ENCODE measurements at places on chromosomes 4 and X.

GRCh38 chrX:119655125-119655524, 37.8 kb downstream of the SEPTIN6 start:
- H3K27me3 ChIP-seq, result peaks cover 14% of the 10 kb centered on the region
- H3K36me3 ChIP-seq, result no peaks in the 10 kb centered on the region
- H3K4me3 ChIP-seq, result no peak overlapping the region
- H3K4me1 ChIP-seq, result no peaks in the 10 kb centered on the region

DNA sequence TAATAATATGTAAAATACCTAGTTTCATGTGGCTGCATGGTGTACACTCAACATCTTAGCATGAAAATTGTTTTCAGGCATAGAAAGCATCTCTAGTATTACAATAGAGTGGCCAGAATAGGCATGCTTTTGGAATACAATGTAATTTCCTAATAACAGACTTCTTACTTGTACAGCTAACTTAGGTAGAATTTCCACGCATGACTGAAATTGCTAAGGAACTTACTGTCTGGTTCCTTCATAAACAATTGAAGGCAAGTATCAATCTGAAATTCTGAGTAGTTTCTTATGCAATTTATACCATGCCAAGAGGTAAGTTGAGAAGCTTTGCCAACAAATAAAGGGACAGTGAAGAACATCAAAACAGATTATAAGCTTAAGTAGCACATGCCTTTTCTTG, 26.7 kb downstream of the SULT1E1 start:
- H3K4me3 ChIP-seq, result no peak overlapping the region
- no peak for DNase-seq
- no peaks in the 10 kb centered on the region for H3K27me3 ChIP-seq
- peaks cover 8% of the 10 kb centered on the region for H3K36me3 ChIP-seq
- no peak overlapping the region for H3K27ac ChIP-seq

DNA sequence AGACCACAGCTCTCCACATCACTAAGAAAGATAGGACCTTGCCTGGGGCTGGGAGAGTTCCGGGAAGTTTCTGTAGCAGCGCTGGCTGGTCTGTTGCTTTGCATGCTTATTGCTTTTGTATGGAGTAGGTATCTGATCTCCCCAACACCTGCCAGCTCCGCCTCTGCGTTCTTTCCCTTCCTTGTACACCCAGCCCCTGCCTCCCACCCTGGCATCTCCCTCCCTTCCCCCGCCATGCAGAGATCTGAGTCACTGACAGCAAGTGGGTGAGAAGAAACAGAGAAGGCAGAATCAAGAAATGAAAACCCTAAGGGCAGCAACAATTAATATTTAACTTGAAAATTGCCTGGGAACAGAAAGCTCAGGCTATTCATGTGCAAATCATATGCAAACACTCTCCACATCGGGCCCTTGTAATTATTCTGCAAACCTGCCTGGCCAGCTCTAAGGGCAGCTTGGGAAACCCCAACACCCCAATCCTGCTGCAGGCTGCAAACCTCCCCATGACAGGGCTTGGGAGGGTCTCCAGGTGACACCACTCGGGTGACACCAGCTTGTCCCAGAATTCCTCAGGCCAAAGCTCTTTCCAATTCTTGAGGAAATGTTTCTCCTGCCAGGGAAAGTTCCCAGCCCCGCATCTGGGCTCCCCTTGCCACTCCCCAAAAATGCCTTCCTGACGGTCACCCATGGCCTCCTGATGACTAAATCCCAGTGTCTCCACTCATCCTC, 257.2 kb downstream of the FBXW7 start:
- no peak overlapping the region for H3K27ac ChIP-seq
- no peaks in the 10 kb centered on the region for H3K27me3 ChIP-seq
- H3K4me1 ChIP-seq, result peaks cover 21% of the 10 kb centered on the region
- no peak for DNase-seq
- no peaks in the 10 kb centered on the region for H3K36me3 ChIP-seq
- no peak overlapping the region for H3K4me3 ChIP-seq

DNA sequence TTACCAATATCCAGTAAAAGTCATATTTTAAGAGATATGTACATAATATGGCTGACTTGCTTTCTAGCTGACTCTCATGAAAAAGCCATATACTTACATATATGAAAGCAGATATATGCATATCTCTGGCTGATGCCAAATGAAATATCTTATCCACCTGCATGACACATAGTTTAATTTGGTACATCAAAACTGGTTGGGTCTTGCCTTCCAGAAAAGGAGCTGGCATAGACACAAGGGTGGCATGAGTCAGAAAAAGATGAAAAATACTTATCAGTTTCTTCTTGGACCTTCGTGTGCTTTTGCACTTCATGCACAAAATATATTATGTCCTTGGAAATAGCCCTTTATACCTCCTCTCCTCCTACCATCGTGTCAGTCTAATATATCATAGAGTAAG, 32.1 kb downstream of the TIGD4 start:
- no peaks in the 10 kb centered on the region for H3K36me3 ChIP-seq
- peak; percentile 20 for DNase-seq
- H3K4me3 ChIP-seq, result no peak overlapping the region

GRCh38 chrX:40175511-40176350, 78.0 kb upstream of the BCOR start:
- no peak for DNase-seq
- H3K27ac ChIP-seq, result no peak overlapping the region
- H3K4me3 ChIP-seq, result peak overlapping the region; percentile 59
- no peaks in the 10 kb centered on the region for H3K4me1 ChIP-seq
- no peaks in the 10 kb centered on the region for H3K36me3 ChIP-seq
- H3K27me3 ChIP-seq, result peaks cover 4% of the 10 kb centered on the region

GRCh38 chr4:168411318-168412150, 68.8 kb downstream of the DDX60L start:
- H3K4me1 ChIP-seq, result peaks cover 9% of the 10 kb centered on the region
- no peak for DNase-seq
- no peaks in the 10 kb centered on the region for H3K27me3 ChIP-seq
- no peak overlapping the region for H3K27ac ChIP-seq
- H3K4me3 ChIP-seq, result no peak overlapping the region

GRCh38 chrX:150736475-150736874, 43.3 kb downstream of the MTMR1 start:
- peaks cover 45% of the 10 kb centered on the region for H3K36me3 ChIP-seq
- peaks cover 7% of the 10 kb centered on the region for H3K4me1 ChIP-seq
- no peak overlapping the region for H3K27ac ChIP-seq
- no peak for DNase-seq
- peaks cover 21% of the 10 kb centered on the region for H3K27me3 ChIP-seq
- no peak overlapping the region for H3K4me3 ChIP-seq

DNA sequence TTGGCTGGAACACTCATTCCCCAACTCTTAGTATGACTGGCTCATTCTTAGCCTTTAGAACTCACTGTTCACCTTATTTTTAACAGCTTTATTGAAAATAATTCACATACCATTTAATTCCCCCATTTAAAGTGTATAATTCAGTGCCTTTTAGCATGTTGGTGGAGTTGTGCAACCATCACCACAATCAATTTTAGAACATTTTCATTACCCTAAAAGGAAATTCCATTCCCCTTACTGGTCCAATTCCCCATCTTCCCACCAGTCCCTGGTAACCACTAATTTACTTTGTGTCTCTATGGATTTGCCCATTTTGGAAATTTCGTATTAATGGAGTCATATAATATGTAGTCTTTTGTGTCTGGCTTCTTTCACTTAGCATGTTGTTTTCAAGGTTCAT, 19.7 kb downstream of the NHSL2 start:
- H3K27me3 ChIP-seq, result peaks cover 94% of the 10 kb centered on the region
- no peaks in the 10 kb centered on the region for H3K36me3 ChIP-seq
- H3K4me1 ChIP-seq, result no peaks in the 10 kb centered on the region
- H3K4me3 ChIP-seq, result no peak overlapping the region
- DNase-seq, result no peak

GRCh38 chrX:139086246-139086645, 374.7 kb upstream of the FGF13 start:
- no peak overlapping the region for H3K27ac ChIP-seq
- no peaks in the 10 kb centered on the region for H3K36me3 ChIP-seq
- DNase-seq, result peak; percentile 29
- no peak overlapping the region for H3K4me3 ChIP-seq
- no peaks in the 10 kb centered on the region for H3K27me3 ChIP-seq
- H3K4me1 ChIP-seq, result no peaks in the 10 kb centered on the region

DNA sequence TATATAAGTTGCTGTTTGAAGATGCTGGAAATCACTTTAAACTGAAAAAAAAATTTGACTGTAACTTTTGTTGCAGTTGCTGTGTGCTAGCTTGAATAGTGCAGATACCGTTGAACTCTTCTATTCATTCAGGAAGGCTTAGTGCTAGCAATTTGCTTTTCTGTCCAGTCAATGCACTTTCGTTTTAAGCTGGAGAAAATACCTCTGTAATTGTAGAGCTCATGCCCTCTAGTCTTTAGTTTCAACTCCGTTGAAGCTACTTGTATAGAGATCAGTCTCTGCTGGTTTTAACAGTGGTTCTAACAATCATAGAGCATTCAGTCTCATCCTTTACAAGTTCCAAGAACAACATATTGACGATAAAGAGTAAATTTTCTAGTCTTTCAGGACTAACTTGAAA, 49.0 kb upstream of the TRPC3 start:
- no peaks in the 10 kb centered on the region for H3K4me1 ChIP-seq
- peaks cover 13% of the 10 kb centered on the region for H3K27me3 ChIP-seq
- H3K36me3 ChIP-seq, result no peaks in the 10 kb centered on the region
- H3K27ac ChIP-seq, result no peak overlapping the region
- no peak for DNase-seq
- H3K4me3 ChIP-seq, result no peak overlapping the region

DNA sequence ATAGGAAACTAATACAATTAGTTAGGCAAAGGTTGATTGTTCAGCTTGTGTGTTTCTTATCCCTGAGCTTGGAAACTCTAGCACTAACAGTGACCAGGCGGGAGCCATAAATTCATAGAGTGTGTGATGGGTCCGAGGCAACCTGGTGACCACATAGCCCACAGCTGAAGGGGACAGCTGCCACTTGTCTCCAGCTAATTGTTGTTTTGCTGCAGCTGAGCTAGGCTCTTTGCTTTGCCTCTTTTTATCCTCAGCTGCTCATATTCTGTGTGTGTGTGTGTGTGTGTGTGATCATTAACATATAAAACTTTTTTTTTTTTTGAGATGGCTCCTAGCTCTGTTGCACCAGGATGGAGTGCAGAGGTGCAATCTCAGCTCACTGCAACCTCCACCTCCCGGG, 53.2 kb downstream of the DOCK11 start:
- no peak overlapping the region for H3K27ac ChIP-seq
- H3K4me1 ChIP-seq, result peaks cover 6% of the 10 kb centered on the region
- no peak for DNase-seq

DNA sequence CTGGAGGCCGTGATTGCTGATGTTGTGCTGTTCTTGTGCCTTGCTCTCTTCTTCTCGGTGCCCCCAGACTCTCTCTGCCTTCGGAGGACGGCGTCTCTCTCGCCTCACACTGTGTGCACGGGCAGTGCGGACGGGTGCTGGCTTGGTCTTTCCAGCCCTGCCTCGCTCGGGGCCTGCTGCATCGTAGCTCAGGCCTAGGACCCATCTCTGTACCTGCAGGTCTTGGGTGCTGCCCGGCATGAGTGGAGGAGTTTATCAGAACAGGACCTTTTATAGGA, 18.2 kb downstream of the RGS12 start:
- no peak overlapping the region for H3K4me3 ChIP-seq
- no peak overlapping the region for H3K27ac ChIP-seq
- H3K4me1 ChIP-seq, result peaks cover 15% of the 10 kb centered on the region

DNA sequence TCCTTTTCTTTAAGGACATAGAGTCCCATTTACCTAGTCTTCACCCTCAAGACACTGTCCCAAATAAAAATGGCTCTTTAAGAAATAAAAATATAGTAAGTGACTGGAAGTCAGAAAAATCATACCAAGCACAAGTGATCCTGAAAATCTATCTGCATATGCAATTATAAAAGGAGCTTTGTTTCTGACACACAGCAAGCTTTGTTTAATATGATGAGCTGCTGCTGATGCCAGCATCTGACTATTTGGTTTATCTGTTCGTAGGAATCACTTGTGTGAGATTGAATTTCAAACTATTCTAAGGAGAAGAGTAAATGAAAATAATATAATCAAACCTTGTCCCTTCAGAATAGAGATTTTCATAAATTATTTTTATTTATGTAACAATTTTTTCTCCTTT, 332.4 kb downstream of the PCDH7 start:
- H3K36me3 ChIP-seq, result no peaks in the 10 kb centered on the region
- no peak for DNase-seq
- no peaks in the 10 kb centered on the region for H3K4me1 ChIP-seq
- H3K4me3 ChIP-seq, result no peak overlapping the region

DNA sequence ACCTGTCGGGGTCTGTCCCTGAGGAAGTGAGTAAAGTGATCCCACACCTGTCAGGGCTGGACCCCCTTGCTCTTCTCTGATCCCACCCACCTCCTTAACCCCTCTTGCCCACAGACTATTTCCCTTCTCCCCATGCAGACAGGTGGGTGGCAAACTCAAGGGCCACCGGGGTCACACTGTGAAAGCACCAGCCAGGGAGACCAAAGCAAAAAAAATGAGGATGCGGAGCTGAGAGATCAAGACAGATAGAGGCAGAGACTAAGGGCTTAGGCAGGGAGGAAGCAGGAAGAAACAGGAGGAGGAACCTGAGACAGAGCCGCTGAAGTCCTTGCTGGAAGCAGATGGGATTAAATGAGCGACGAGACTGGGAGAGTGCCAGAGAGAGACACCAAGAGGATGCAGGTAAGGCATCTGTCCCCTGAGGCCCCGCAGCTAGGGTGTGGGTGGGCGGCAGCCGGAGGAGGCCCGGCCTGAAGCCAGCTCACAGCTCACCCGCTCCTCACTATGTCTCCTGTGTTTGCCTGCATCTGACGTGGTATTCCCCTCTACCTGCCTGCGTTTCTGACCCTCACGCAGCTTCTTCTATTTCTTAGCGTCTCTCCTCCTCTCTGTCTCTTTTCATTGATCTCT, 7.2 kb downstream of the TIMM17B start:
- no peak overlapping the region for H3K27ac ChIP-seq
- DNase-seq, result no peak
- peak overlapping the region; percentile 33 for H3K4me3 ChIP-seq
- peaks cover 7% of the 10 kb centered on the region for H3K4me1 ChIP-seq

GRCh38 chrX:10387011-10387410, 230.2 kb downstream of the CLCN4 start:
- DNase-seq, result peak; percentile 40
- no peak overlapping the region for H3K27ac ChIP-seq
- H3K36me3 ChIP-seq, result no peaks in the 10 kb centered on the region
- H3K4me3 ChIP-seq, result no peak overlapping the region
- peaks cover 8% of the 10 kb centered on the region for H3K27me3 ChIP-seq

GRCh38 chrX:65769564-65770292, 102.3 kb downstream of the MSN start:
- H3K4me3 ChIP-seq, result no peak overlapping the region
- DNase-seq, result no peak
- H3K36me3 ChIP-seq, result no peaks in the 10 kb centered on the region
- peaks cover 16% of the 10 kb centered on the region for H3K4me1 ChIP-seq
- H3K27me3 ChIP-seq, result no peaks in the 10 kb centered on the region

All from MCF 10A (cell line).